WERI-Rb-1 (cell line): ENCODE measurements at places on chromosomes 5 and 9.
A peak's percentile ranks its signal among the peaks of the same experiment; 100 is the strongest.

- DNase-seq, result peak; percentile 41
Observed at GRCh38 chr5:997001-997474, 11.6 kb upstream of the NKD2 start.

DNA sequence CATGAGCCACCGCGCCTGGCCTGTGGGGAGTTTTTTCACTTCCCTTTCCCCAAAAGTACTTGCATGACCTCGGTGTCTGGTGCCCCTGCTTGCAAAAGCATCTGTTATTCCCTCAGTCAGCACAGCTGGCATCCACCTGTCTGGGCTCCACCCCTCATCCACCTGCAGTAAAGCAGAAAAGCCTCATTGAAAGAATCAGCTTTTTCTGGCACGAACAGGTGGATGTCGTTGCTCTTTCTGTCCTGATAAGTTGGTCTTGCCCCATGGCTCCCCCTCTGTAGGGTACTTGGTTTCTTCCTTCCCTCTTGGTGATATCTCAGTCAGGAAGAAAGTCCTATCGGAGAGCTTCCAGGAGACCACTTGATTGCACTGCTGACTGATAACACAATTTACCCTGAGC lies 37.4 kb downstream of the WWC1 start:
- no peak for DNase-seq

DNA sequence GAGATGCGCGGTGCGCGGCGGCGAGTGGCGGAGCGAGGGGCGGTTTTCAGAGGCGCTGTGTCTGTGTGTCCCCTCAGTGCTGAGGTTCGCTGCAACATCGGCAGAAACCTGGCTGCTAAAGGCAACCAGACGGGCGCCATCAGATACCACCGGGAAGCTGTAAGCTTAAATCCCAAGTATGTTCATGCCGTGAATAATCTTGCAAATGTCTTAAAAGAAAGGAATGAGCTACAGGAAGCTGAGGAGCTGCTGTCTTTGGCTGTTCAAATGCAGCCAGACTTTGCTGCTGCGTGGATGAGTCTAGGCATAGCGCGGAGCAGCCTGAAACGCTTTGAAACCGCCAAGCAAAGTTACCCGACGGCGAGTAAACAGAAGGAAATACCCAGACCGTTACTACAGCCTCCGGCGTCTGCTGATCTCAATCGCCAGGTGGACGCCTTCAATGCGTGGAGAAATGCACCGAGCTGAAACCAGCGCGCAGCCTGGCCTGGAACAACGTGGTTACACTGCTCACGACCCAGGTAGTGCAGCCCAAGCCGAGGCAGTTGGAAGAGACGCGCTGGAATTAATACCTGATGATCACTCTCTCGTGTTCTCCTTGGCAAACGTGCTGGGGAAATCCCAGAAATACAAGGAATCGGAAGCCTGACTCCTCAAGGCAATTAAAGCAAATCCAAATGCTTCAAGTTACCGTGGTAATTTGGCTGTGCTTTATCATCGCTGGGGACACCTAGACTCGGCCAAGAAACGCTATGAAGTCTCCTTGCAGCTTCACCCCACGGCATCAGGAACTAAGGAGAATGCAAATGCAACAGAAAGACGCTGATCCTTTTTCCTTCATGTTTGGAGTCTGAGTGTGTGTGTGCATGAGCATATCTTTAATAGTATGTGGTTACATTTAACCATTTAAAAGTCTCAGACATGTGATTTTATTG lies 15.9 kb downstream of the OR2V1 start:
- no peak for DNase-seq

DNA sequence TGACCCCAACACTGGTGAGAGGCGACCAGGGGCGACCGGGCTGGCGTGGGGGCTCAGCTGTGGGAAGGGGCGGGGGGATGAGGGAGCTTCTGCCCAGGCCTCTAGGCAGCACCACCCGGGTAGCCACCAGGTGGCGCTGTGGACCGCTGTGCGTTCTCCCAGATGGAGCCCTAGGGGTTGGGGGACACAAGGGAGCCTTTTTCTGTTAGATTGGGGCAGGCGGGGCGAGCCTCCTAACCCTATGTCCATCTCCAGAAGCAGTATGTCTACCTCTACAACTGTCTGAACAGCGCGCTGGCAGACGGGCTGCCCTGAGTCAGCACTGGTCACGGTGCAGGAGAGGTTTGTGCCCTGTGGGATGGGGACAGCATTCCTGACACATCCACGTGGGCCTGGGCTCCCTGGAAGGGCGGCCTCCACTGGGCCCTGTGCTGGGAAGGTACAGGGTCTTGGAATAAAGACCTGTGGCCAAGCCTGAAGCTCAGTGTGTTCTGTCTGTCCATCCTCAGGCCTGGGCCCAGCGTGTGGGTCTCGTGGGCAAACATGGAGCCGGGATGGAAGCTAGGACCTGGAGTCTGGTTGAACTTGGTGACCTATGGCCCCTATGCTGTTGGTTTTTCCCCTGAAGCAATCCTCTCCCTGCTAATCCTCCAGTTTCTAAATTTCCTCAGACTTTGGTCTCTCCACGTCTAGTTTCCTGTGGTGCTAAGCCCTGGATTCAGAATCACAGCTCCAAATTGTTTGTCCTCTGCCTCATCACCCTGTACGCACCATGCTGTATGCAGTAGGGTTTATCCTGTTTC lies 23.1 kb upstream of the SPTLC1 start:
- DNase-seq, result peak; percentile 84

DNA sequence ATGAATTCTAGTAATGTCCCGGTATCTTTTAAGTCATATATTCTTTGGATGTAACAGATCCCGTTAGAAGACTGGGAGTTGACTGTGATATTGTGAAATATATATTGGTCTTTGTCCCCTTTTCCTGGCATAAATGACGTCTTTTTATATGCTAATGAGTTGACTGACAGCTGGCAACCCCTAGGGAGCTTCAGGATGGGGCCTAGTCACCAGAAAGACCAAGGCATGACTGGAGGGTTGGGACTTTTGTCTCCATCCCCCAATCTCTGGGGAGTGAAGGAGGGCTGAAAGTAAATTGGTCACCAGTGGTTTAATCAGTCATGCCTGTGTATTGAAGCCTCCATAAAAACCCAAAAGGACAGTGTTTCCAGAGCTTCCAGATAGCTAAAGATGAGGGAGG lies 241.6 kb downstream of the PJA2 start:
- no peak for DNase-seq

DNA sequence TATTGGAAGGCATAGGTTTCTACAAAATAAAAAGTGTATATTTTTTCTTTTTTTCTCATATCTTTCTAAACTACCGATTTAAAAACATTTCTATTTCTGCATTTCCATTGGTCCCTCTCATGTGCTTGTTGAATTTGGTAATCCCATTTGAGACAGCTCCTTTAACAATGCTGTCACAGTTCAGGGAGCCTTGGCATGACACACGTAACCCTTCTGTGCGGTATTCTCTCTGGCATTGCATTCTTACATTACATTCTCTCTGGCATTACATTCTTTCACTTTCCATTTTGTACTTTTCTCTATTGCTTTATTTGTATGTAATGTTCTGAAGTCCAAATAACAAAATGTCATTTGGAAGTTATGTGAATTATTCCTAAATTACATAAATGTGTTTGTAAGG lies 150.7 kb upstream of the RASGRF2 start:
- no peak for DNase-seq

DNA sequence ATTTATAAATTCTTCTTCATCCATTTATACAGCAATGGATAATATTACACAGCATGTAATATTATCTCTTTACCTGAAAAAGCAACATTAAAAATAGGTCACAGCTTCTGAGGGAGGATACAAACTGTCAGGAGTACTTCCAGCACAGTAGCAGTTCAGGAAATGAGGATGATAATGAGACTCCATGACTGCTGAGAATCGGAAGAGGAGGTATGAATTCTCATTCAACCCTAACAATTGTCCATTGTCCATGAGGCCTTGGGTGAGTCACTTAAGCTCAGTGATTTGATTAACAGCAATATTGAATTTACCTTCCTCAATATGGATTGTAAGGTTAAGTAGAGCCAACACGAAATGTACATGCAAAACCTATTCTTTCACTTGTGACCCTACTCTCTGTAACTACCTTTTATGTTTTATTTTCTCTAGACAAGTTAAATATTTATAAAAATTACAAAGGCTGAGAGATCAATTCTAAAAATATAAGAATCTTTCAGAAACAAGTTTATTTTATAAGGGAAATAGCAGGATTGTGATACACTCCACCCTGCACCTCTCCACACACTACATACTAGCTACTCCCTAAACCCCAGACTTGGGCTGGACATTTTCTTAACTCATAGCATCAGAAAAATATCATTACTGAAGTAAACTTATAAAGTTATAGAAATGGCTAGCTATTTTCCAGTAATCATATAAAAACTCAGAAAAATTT lies 159.1 kb upstream of the ACOT12 start:
- no peak for DNase-seq

DNA sequence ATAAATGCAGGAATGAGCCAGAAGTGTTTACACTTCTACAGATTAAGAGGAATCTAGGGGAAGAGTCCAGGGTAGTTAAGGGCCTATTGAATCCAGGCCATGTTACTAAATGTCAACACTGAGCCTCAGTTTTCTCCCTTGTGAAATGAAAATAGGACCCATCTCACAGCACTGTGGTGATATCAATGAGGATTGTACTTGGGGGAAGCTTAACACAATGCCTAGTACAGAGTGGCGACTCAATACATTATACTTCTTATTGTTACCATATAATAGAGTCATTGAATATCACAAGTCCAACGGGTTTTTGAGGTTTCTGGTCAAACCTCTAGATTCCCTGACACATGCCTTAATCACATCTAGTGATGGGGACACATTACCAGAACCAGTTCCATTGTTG lies 4.6 kb downstream of the TRUB2 start:
- no peak for DNase-seq
